Stimulated activated CD4-positive, alpha-beta T cell treated with anti-CD3 and anti-CD28 coated beads, Interleukin-1b, Interleukin-23, amount 100 ng/mL, for 48 hours (primary cell): ENCODE measurements at places on chromosomes 5 and 9.
A peak's percentile ranks its signal among the peaks of the same experiment; 100 is the strongest.

DNA sequence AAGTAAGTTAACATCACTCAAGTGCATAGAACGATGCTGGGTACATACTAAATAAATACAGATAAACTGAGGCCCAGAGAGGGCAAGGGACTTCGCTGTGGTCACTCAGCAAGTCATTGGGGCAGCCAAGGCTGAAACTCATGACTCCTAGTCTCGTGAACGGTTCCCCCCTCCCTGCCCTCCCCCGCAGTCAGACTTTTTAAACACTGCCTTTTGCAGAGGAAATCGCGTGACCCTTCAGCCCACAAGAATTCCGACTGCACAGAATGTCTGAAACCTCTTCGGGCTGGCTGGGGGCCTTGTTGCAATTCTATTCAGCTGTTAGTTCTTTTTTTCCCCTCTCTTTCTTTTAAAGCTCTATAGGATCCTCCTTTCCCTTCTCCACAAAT lies 28.1 kb downstream of the NEK6 start:
- peak; percentile 43 for DNase-seq

- no peak for DNase-seq
Measured at GRCh38 chr5:82802954-82803353, 274.2 kb downstream of the TMEM167A start.

GRCh38 chr5:116652903-116653302 lies 78.3 kb upstream of the SEMA6A start:
- DNase-seq: no peak

DNA sequence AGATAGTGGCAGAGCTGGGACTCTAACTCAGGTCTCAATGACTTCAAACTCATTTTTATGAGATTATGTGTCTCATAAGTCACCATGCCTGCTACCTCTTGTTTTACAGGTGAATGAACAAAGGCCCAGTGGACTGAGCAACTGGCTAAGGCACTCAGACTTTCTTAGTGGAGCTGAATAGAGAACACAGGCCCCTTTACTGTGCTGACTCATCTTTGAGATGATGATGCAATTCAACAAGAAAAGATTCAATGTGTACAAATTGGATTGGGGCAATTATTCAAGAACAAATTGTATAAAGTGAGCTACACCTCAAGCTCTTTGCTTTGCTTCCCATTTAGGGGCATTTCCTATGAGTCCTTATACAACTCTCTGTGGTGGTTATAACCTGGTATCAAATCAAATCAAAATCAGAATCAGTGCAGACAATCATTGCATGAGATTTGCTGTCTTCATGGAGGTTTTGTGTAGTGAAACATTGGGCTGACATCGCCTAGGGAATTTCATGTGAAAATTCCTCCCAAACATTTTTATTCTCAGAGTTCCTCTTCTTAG lies 84.3 kb upstream of the PPP2R2B start:
- no peak for DNase-seq
